G401 (cell line): ENCODE measurements at places on chromosomes 7 and 10. TPM values are rescaled to one million over a fixed set of nuclear protein-coding genes. Genes with fewer than 3 reads are reported as not detected.

- DNase-seq, result no peak
These were observed 1073.9 kb downstream of the NXPH1 start for GRCh38 chr7:9507290-9507689.

GRCh38 chr7:24715661-24716479 is 41.4 kb downstream of the GSDME start:
- DNase-seq, result peak; percentile 25

DNA sequence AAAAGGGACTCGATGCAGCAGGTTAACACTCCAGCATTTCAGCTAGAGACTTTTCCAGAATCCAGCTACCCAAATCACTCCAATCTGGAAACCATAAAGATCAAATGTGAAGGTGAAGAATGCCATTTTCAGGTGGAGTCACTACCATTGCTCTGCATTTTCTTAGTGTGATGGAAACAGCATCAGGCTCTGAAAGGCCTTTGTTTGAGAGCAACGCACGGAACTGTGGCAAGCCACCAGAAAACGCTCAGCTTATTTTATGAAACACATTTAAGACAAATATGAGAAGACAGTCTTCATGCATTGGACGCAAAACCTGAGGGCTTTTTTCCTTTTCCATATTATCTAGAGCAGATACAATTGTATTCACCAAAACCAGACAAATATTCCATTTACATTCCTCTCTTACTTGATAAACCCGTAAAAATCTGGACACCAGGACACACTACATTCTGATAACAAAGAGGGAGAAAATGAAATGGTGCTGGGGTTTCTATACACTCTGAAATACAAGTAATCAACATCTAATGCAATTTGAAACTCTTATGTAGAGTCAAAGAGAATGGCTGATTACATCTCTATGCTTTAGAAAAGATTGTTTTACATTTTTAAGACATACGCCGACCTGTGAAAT is 99.1 kb downstream of the NRP1 start:
- no peak for DNase-seq

GRCh38 chr7:155506854-155507337 is 39.5 kb downstream of the CNPY1 start:
- DNase-seq, result peak; percentile 90

- DNase-seq, result no peak
These were observed 53.2 kb upstream of the FAM20C start for GRCh38 chr7:139131-139530.

DNA sequence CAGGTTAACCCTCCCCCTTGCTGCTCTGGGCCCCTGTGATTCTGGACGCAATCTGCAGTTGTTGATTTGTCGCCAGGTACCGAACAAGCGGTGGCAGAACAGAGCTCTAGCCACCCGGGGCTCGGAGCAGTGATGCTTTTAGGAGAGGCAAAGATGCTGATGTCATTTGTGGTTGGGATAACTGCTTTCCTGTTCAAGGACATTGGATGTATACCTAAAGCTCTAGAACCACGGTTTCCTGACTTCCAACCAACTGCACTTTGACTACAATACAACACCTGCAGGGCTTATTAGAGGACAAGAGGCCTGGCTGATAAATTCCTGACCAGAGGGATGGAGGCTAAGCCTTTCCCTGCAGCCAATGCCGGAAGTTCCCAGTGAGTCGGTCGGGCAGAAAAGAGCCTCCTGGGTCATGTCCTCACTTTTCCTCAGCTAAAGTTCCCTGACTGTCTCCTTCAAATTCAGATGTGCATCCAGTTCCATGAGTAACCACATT is 6.5 kb upstream of the RBM20 start:
- DNase-seq, result peak; percentile 13

- no peak for DNase-seq
These were observed 501.3 kb downstream of the GFRA1 start for GRCh38 chr10:115771755-115772154.

- peak; percentile 8 for DNase-seq
These were observed 45.3 kb upstream of the PIK3AP1 start for GRCh38 chr10:96765406-96766240.

- no peak for DNase-seq
These were observed 232.2 kb downstream of the KIAA1217 start for GRCh38 chr10:24440817-24441797.

- DNase-seq, result no peak
These were observed 187.4 kb upstream of the NRP1 start for GRCh38 chr10:33521904-33522303.

GRCh38 chr7:50791938-50792341 is 9.2 kb upstream of the GRB10 start:
- DNase-seq, result no peak

The GPR15LG gene
- not detected in 2 replicates for total RNA-seq

The MRPS17 gene
- total RNA-seq, result 32.1 and 39.7 TPM in 2 replicates

The AGBL3 gene
- total RNA-seq, result 0.25 and 0.27 TPM in 2 replicates

The DLD gene
- total RNA-seq, result 43.0 and 60.2 TPM in 2 replicates

The MRC1 gene
- 0.12 TPM in 1 of 2 replicates, not detected in the other for total RNA-seq

The SH2D4B gene
- total RNA-seq, result not detected in 2 replicates

The CLDN3 gene
- total RNA-seq, result not detected in 2 replicates

The TFR2 gene
- 1.1 and 1.7 TPM in 2 replicates for total RNA-seq
